NCI-H345 (cell line): ENCODE measurements at places on chromosomes 3 and 15.

GRCh38 chr3:47854720-47855455 is 52.0 kb downstream of the DHX30 start:
- DNase-seq: no peak

- no peak for DNase-seq
These were observed 18.7 kb downstream of the TGM4 start for GRCh38 chr3:44893097-44893496.

DNA sequence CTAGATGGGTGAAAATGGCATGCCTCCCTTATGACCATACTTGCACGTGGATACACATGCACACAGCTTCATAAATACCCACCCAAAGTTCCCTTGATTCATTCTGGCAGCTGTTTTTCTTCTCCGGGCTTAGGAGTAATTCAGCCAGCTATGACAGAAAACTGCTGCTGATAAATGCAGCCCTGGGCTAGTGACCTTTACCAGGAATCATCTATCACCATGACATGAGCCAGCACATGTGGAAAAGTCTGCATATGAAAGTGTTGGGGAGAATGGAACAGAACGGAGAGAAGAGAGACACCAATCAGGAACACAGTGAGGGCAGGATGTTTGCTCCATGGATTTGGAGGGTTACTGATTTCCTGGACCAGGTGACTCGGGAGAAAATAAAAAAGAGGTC is 706.3 kb downstream of the PDCD6IP start:
- DNase-seq: no peak

DNA sequence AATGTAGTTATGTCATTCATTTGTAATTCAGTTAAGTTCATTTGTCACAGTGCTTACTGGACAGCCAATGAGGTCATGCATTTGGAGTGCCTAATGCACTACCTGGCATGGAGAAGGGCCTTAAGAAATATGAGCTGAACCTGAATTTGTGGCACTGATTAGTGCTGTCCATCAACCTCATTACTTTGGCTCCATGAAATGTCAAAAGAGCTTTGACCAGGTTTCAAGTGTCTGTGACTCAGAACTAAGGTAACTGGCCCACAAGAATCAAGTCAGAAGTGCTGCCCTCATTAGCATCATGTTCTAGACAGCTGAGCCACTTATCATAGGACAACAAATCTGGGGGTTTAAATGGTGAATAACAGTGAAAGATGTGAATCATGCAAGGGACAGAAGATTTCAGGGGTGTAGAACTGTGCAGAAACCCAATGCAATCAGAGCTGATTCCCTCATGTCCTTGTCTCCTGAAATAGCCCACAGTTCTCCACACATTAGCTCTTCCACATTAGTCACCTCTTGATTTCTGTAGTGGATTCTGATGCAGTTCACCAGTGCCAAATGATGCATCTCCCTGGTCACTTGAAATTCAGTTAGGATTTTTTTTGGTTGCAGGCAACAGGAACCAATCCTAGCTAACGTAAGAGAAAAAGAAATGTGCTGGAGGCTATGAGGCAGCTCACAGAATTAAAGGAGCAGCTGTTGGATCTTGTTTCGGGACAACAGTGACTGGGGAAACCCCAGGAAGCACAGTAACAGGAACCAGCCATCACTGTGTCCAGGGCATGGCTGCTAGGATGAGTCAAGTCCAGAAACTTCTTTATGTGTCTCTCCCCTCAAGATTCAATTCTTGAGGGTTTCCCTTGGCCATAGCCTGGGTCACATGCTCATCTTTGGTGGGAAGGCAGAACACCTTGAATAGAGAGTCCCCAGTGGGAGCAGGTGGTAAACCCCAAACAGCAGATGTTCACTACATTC is 38.7 kb downstream of the CHST2 start:
- DNase-seq: no peak

DNA sequence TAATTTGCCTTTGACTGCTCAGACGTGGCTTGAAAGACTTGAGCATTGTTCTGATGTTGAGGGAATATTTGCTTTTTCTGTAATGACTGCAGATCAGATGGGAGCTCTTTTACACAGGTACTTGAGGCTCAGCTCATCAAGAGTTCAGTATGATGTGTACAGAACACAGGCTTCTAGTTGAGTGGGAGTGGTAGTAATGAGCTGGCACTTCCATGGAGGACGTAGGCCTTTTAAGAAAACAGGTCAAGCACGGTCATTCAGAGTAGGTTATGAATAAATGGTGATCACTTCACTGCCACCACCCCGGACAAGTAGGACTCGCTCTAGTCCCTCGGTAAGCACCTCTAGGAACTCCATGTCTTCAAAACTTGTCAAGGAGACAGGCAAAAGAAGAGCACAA is 8.8 kb downstream of the EMC4 start:
- no peak for DNase-seq

DNA sequence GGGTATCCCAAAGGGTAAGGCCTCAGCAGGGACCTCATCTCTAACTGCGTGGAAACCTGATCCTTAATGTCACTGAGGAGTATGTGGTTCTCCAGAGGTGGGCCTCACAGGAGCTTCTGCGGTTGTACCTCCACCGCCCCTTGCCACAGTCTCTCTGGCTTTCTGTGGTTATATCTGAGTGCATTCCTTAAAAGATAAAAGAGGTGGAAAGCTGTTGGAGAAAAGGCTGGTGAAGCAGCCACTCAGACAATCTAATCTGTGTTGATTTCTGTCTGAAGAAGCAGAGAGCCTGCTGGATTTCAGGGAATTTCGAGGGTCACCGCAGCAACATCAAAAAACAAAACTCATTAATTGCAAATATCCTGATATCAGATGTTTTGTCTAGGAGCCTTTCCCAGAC is 51.4 kb downstream of the SEMA6D start:
- no peak for DNase-seq
